Glomerular endothelial cell (primary cell): ENCODE measurements at places on chromosomes 7 and 10. TPM values are rescaled to one million over a fixed set of nuclear protein-coding genes. Genes with fewer than 3 reads are reported as not detected.

Gene CLCN1
- not detected in 2 replicates for total RNA-seq

DNA sequence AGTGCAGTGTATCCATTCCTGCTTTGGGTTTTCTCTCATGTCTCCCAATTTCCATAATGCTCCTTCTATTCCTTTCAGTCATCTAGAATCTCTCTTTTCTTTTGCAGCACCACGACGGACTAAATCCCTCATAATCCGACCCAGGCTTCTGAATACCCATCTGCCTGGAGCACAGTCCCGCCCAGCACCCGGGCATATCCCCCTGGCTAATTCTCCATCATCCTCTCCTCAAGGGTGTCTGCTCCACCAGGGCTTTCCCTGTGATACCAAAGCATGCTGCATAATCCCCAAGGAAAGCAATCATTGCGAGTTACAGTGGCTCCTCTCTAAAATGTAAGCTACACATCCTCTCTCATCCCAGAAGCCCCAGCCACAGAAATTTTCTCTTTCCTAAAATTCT, 321.9 kb downstream of the CCDC3 start:
- no peak for DNase-seq

DNA sequence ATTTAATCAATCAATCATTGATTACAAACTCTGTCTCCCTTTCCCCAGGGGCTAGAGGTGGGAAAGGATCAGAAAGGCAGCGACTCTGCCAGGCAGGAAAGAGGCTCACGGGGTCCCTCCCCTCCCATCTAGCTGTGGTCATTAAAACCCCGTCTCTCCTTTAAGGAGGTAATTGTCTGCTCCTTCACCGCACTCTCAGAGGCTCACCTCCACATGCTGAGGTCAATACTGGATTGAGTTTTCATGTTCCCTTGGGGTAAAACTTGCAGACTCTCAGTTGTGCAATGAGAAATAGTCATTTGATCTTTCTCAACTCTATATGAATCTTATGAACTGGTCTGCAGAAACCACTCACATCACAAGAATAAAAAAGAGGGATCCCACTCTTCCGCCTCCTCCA, 368.8 kb downstream of the ADRA2A start:
- DNase-seq: no peak

Gene PPP1R9A
- 4.6 and 7.0 TPM in 2 replicates for total RNA-seq

DNA sequence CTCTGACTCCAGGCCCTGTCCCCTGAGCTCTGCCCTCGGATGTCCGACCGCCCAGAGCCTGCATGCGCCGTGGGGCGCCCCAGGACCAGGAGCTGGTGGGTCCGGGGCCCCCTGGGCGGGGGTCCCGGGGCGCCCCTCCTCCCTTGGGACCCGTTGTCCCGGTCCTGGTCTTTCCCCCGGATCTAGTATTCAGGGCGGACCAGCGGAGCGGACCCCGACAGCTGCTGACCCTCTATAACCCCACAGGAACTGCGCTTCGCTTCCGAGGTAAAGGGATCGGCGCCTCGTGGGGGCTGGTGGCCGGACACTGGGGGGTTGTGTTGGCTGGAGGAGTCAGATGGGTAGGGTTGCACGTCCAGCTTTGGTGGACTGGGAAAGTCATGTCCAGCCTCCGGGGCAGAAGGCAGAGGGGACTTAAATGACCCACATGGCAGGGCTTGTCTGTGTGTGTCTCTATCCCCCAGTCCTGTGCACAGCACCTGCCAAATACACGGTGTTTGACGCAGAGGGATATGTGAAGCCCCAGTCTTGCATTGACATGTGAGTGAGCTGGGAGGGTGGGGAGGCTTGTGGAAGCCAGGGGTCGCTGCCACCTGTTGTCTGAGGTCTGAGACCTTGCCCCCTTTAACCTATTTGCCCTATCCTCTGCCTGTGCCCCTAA, 520 bp downstream of the MOSPD3 start:
- no peak for DNase-seq

DNA sequence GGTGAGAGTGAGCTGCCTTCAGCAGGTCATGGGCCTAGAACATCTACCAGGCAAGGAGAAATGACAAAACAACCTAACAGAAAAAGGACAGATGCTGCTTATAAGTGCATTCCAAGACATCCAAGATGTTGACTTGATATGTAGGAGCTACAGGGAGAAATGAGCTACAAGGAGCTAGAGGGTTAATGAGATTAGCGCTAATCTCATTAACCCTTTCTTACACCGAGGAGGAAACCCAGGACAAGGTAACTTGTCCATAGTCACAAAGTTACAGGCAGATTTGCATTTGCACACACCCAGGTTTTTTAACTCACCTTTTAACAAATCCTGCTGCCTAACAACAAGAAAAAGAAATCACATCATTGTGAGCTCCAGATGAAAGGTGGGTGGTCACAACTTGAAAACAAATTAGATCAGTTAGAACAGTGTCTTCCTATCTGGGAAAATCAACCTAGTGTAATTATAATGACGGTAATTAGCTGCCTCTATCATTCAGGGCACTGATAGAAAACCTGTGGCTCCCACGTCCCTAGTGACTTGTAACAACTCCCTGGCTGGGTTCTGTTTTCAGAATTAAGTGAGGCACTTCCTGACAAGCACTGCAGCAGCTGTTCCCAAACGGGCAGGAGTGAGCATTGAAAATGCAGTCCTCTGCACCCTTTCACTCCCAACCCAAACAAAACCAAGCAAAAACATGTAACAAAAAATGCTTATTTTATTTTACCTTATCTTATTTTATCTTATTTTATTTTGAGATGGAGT, 5.7 kb downstream of the KIAA1549 start:
- no peak for DNase-seq

- DNase-seq: no peak
These were observed 608.7 kb downstream of the DNAJB9 start for GRCh38 chr7:109178342-109178741.

- DNase-seq: no peak
These were observed 101.5 kb downstream of the ZNF92 start for GRCh38 chr7:65475040-65475726.

Gene SPAG6
- total RNA-seq: not detected in 2 replicates

DNA sequence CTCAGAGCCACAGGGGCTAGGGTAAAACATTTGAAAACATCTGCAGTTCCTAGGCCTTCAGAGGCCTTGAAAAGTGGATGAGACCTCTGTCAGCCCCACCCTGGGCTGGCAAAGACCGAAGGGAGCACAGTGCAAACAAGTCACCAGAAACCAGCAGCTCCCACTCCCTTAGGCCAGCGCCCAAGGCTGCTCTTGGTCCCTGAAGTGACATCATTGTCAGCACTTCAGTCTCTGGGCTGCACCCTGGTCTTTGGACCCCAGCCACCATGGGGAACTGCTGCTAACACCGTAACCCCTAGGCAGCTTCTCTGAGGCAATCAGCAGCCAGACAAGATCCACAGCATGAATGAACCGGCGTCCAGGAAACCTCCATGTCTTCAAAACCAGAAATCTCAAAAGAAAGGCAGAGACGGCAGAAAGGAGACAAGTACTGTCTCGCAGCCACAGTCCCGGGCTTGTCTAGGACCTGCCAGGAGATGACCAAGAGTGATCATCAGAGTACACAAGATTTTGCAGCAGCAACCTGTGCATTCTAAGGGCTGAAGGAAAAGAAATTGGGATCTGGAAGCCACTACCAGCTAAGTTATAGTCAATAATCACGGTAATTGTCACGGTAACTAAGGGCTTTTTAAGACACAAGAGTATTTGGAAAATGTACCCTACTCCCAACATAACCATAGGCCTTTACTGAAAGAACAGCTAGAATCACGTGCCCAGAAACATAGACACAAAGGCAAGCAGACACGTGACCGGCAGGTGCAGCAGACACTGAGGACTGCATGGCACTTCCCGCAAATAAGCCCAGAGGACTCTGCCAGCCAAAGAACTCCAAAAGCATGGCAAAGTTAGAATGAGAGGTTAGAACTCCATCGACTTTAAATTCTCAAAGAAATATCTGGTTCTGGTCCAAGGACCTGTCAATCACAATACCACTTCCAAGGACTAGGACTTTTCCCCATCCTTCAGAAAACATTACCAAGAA, 23.3 kb downstream of the CPXM2 start:
- no peak for DNase-seq

DNA sequence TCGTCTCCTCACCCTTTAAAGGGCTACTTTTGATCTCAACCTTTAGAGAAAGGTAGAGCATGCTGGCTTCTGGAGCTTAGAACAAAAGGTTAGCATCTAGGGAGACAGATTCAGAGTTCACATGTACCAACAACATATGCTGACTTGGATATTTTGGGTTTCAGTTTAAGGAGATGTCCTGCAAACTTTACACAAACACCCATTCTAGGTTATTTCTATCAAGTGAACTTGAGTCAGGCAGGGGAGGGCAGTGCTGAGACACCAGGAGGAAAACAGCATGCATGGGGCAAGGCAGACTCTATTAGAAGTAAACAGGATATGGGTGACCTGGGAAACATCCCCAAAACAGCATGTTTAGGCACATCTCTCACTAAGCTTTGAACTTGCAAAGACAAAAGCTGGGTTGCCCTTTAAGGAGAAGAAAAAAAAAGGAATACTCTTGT, 43.8 kb downstream of the ARL4A start:
- no peak for DNase-seq

Gene RAPGEF5
- 121 and 230 TPM in 2 replicates for total RNA-seq

GRCh38 chr7:136655414-136655813, 213.0 kb upstream of the CHRM2 start:
- no peak for DNase-seq

Gene IFT22
- 24.0 and 27.5 TPM in 2 replicates for total RNA-seq

Gene ITGA8
- total RNA-seq: 2.1 and 9.5 TPM in 2 replicates

- no peak for DNase-seq
These were observed 512.9 kb downstream of the SUGCT start for GRCh38 chr7:40647719-40648118.

DNA sequence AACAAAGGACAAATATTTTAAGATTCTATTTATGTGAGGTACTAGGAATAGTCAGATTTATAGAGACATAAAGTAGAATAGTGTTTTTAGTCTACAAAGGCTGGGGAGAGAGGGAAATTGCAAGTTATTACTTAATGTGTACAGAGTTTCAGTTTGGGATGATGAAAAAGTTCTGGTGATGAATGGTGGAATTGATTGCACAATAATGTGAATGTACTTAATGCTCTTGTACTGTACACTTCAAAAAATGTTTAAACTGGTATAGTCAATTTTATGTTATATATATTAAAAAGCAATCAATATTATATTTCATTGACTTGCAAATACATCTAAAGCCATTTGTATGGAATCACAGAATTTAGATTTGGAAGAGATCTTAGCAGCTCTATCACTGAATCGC, 213.4 kb downstream of the PPP1R3A start:
- DNase-seq: no peak

DNA sequence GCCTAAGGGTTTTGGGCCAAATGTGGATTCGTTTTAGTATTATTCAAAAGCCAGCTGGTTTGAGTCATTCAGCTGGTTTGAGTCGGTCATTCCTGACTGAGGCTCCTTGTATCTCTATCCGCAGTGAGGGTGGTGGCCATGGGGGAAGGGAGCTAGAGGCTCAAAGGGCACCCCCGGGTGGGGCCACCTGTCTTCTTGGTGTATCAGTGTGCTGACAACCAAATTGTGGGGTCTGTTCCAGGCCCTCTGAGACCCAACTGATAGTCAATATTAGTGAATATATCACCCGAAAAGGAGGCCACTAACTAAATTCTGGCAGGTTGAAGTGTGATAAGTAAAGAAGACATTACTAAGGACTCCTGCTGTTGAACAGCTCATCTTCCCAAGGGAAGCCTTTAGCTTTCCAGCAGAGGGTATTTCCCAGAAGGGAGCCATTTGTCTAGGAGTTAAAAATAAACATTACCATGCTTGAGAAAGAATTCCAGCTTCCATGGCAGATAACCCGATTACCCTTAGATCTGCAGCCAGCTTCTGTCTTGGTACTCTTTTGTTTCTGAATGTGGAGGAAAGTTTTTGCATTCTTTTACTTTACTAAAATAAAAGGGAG, 29.9 kb upstream of the DDX50 start:
- DNase-seq: no peak

DNA sequence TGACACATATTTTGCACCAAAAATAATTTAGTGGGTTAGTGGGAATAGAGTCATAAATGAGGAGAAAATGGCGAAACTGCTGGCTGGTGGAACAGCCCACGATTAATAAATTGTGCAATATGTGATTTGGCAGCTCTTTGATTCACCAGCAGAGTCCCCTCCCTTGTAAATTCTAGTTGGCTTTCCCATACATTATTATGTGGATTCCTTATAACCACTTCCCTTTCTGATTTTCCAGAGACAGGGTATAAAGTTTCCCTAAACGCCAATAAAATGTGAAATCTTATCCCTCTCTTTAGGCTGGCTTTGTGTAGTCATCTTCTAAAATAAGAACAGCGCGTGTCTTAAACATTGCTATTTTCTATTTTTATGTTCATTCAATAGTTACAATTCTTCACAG, 149.4 kb upstream of the FERD3L start:
- no peak for DNase-seq

Gene PKD2L1
- total RNA-seq: not detected in 2 replicates

Gene AGBL3
- total RNA-seq: 1.3 and 2.5 TPM in 2 replicates

Gene HOXA9
- 14.8 and 36.1 TPM in 2 replicates for total RNA-seq

DNA sequence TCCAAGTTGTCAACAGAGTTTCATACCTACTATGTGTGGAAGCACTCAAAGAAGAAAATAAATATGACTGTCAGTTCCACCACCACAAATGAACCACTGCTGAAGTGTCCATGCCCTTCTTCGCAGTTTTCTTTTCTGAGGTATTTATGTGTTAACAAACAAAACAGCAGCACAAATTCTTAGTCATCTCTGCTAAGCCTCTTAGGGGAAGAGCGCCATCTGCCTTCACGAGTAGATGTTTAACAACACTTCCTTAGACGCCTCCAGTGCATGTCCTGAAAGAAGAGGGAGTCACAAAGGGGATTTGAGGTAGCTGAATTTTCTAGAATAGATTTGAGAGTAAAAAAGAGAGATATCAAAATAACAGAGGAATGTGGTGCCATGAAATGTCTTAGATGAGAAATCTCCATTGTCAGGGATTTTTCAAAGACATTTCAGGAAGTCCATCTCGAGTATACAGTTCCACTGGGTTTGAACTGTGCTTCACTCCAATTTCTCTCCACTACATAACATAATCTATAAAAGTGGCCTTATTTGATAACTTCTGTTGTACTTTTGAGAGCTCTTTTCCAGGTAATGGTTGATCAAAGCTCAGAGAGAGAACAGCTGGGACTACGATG, 775.3 kb upstream of the POM121L12 start:
- no peak for DNase-seq

DNA sequence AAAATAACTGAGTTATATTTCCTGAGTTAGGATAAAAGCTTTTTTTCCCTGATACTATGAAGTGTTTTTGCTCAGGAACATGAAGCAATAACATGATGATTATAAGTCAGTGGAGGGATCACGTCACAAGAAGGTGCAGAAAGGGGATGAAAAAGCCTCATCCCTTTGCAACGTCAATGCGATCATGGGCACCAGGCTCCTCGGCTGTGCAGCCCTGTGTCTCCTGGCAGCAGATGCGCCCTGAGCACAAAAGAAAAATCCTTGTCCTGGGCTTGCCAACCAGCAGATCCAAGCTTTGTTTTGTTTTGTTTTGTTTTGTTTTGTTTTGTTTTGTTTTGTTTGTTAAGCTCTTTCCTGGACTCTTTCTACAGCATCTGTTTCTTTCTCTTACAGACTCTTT, 103.5 kb upstream of the PRSS1 start:
- no peak for DNase-seq
